ENCODE measurements at places on chromosomes 3 and 15.

DNA sequence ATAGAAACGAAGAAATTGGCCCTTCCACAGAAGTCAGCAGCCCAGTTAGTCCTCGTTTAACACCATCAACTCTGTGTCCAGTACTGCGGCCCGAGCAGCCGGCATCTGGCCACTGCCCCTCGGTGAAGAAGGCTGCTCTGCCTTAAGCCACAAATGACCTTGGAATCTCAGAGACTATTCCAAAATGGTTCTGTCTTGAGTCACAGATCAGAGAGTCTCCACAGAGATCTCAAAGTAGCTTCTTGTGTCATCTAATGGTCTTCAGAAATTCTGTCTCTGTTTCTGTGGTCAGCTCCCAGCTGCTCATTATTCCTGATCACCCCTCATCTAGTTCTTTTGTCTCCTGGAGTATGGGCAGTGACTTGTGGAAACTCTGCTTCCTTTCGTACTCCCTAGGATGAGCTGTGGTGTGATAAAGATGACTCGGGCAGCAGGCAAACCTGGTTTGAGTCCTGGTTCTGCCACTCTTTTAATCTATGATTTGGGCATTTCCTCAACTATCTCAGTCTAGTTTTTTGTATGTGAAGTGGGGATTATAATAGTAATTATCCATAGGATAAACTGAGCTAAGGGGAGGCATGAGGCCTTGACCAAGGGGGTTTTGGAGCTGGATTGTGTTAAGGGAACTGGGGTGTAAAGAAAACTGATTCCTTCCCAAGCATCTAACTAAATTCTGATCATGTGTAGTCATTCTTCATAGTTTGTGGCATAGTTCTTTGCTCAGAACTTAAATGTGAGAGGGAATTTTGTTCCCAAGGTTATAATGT lies 22.6 kb downstream of the CRTC3 start:
- DNase-seq = peak; percentile 58

- DNase-seq = peak; percentile 66
Measured at GRCh38 chr3:10437995-10438901, 67.1 kb downstream of the ATP2B2 start.

DNA sequence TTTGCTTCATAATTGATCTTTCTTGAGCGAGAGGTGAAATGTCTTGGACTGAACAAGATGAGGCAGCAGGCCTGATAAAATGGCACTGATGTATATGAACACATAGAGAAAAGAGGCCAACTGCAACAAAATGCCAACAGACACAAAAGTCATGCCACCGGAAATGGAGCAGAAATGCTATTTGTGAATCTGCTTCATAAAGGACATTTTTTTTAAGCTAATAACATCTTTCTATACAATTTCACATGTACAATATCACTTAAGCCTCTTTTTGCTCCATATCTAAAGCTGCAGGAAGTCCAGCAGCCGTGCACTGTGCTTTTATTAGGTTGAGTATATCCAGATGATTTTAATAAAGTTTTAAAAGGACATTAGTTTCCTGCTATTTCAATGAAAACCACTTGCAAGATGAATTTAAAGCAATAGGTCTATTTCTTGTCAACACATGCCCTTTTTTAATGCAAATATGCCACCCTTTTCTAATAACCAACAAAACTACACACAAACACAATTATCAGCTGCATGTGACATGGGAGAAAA lies 169.2 kb upstream of the ADAMTS9 start:
- DNase-seq = no peak

GRCh38 chr3:19901918-19902317 lies 32.1 kb downstream of the EFHB start:
- no peak for DNase-seq

GRCh38 chr3:4990069-4990468 lies 10.8 kb downstream of the BHLHE40 start:
- no peak for DNase-seq

GRCh38 chr3:45120359-45121158 lies 25.6 kb downstream of the CDCP1 start:
- DNase-seq = no peak

- DNase-seq = no peak
Measured at GRCh38 chr15:51842852-51843737, 13.6 kb downstream of the TMOD3 start.

GRCh38 chr15:25764980-25765735 lies 98.0 kb downstream of the ATP10A start:
- DNase-seq = no peak

DNA sequence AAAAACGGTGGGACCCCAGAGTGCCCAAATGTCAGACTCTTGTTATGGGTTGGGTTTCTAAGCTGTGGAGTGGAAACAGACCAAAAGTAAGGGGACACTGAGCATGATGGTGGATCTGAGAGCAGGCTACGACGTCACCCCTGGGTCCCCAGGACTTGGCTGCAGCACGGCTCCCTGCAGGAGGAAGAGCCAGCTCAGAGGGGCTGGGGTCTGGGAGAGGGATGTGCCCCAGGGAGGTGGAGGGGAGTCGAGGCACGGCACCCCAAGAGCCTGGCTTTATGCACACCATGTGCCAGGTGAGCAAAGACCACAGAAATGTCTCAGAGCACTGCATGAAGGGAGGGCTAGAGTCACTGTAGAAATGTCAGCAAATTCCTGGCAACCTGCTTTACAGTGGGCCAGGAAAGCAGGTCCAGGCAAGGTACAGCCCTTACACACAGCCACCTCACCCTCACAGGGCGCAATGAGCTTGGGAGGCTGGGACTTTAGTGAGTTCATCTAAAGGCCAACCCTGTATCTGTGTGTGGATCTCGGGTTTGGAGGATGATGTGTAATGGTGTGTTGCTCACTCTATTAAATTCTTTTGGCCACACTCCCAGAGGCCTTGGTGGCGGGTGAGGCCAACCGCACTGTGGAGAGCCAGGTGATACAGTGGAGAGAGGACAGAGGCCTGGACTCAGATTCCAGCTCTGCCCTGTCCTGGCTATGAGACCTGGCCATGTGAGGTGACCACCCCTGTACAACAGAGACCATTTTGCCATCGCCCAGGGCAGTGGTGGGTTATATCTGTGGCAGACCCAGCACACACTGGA lies 14.1 kb downstream of the CTSH start:
- DNase-seq = peak; percentile 73

- DNase-seq = no peak
Measured at GRCh38 chr3:154131830-154132229, 10.6 kb downstream of the ARHGEF26 start.

- DNase-seq = no peak
Measured at GRCh38 chr15:98881526-98882520, 125.8 kb downstream of the PGPEP1L start.

GRCh38 chr3:104764496-104764895 lies 602.2 kb upstream of the ALCAM start:
- no peak for DNase-seq

GRCh38 chr3:183579967-183580900 lies 24.7 kb upstream of the KLHL6 start:
- no peak for DNase-seq

GRCh38 chr3:41974223-41974622 lies 12.3 kb upstream of the ULK4 start:
- DNase-seq = no peak

DNA sequence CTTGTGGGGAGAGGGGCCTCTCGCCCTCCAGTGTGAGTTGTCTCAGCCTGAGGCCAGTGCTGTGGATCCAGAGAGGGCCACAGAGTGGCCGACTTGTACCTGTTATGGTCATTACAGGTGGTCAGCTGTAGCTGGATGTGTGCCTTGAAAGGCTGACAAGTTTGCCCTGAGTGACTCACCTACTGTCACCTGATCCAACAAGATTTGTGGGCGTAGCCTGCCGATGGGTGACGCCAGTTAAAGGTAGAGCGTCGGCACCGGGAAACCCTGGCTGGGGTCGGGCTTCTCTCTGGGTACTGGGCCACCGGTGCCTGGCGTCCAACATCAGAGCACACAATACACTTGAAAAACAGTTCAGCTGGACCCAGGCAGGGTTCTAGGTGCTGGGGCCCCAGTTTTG lies 2.8 kb upstream of the ISG20 start:
- peak; percentile 58 for DNase-seq

- no peak for DNase-seq
Measured at GRCh38 chr3:106573605-106574004, 704.8 kb upstream of the CBLB start.

GRCh38 chr3:31770822-31771326 lies 210.2 kb downstream of the OSBPL10 start:
- DNase-seq = no peak

DNA sequence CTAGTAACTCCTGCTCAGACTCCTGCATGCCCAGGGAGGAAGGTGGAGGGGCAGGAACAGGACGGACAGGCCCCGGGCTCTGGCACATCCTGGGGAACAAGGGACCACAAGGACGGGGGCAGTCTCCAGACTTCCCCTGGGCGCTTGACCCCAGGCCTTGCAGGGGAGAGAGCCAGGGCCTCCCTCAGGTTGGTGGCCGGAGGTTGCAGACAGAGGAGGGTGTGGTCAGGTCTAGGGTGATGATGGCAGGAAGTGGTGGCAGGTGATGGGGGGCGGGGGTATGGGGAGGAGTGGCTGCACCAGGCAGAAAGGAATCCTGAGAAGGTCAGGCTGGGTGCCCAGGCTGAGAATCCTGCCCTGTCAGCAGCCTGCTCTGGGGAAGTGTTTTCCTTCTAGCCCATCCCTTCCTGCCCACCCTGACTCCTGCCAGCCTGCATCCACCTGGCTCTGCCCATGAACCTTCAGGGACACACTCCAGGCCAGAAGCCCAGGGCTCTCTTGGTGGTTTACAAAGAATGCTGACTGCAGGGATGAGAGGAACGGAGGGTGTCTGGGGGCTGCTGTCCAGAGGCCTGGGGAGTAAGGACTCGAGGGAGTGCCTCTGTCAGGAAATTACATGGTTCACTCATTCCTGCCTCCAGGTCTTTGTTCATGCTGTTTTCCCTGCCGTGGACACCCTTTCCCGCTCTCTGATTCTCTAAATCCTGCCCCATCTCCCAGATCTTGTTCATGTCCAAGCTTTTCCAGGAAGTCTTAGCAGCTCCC lies 15.8 kb downstream of the LOXL1 start:
- peak; percentile 34 for DNase-seq

GRCh38 chr15:25892126-25892525 lies 29.0 kb upstream of the ATP10A start:
- DNase-seq = no peak

- DNase-seq = no peak
Measured at GRCh38 chr3:33131331-33132018, 17.7 kb downstream of the CRTAP start.

GRCh38 chr15:100764778-100765466 lies 114.7 kb upstream of the ALDH1A3 start:
- peak; percentile 39 for DNase-seq

DNA sequence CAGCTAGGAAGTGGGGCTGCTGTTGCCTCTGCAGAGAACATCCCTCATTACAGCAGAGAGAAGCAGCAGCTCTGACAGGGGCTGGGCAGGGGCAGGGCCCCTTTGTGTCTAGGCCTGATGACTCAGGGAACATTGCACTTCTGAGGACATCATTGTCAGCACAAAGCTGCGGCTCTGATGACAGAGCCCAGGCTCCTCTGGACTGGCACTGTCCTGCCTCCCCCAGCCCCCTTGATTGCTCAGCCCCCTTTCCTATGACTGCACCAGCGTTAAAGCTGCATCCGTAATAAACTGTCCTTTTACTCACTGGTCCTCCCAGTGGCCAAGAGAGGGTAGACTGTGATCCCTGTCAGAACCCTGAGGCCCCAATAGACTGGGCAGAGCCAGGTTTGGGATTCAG lies 18.3 kb downstream of the TRH start:
- no peak for DNase-seq

GRCh38 chr3:119468041-119468440 lies 722 bp upstream of the POGLUT1 start:
- no peak for DNase-seq

DNA sequence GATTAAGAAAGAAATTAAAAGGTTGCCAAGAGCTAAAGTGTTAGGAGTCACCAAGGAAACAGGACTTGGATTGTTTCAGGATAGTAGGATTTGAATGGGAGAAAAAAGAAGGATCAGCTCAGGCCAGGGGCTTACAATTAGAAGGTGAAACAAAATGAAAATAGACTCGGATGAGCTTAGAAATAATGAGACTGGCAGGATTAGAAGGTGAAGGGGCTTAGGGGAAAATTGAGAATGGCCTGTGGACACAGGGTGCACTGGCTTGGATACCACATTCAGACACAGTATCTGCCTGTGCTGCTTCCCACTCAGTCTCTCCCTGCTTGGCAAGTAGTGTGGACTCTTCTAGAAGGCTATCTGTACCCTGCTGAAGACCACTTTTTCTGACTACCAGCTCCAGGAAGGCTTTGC lies 206.1 kb upstream of the ATP10A start:
- no peak for DNase-seq

GRCh38 chr3:142609136-142609535 lies 12.9 kb downstream of the PLS1 start:
- no peak for DNase-seq

DNA sequence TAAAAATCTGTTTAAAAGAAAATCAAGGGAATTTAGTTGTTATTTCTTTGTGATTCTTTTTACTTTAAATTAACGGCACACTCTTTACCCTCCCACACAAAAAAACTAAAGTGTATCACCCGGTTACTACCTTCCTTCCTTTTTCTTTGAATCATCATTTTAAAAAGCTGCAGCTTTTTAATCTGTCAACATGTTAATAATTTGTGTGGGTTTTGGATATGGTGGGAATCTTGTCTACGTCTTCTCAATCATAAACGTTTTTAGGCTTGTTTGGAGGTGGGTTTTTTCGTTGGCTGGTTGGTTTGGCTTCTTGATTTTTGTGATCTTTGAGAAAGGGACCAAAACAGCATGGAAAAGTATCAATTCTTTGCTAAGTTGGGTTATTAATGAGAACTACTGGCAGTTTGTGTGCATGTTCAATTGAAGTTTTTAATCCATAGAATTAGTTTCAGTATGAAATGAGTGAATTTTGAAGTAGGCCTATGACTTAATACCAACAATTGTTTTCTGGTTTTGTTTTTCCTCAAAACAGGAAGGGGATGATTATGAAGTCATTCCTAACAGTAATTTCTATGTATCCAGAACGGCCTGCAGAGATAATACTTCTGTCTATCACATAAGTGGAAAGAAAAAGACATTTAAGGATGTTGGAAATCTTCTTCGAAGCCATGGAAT lies 4.5 kb downstream of the SMC4 start:
- DNase-seq = no peak

GRCh38 chr3:45929042-45929679 lies 14.1 kb upstream of the CXCR6 start:
- DNase-seq = no peak

DNA sequence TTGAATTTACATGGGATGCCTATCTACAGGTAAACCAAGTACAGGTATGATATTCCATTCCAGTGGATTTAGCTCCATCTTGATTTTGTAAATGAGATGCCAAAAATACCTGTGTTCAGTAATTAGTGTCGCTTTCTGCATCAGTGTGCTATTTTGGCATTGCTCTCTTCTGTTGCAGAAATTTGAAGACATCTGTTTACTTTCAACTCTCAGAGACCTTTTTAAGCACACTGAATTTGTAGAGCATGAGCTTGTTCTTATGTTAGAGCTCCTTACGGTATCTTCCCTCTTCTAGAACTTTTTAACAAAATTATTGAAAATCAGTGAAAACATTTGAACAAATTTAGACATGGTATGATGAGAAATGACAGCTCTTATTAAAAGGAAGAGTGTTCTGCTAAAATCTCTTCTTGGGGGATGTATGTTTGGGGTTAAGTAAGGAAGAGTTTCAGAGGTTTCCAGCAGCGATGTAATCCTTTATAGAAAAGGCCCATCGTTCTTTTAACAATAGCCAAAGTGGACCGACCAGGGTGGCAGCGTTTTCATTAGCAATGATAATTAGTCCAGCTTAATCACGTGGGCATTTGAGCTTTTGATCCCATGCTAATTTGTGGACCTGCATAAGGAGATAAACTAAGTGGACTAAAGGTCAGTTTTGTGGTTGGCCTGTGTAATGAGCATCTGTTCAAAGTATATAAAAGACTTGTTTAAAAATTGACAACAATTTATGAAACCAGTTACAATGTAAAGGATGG lies 385.4 kb downstream of the PTPRG start:
- no peak for DNase-seq
